ENCODE measurements at places on chromosomes 3 and 15.

DNA sequence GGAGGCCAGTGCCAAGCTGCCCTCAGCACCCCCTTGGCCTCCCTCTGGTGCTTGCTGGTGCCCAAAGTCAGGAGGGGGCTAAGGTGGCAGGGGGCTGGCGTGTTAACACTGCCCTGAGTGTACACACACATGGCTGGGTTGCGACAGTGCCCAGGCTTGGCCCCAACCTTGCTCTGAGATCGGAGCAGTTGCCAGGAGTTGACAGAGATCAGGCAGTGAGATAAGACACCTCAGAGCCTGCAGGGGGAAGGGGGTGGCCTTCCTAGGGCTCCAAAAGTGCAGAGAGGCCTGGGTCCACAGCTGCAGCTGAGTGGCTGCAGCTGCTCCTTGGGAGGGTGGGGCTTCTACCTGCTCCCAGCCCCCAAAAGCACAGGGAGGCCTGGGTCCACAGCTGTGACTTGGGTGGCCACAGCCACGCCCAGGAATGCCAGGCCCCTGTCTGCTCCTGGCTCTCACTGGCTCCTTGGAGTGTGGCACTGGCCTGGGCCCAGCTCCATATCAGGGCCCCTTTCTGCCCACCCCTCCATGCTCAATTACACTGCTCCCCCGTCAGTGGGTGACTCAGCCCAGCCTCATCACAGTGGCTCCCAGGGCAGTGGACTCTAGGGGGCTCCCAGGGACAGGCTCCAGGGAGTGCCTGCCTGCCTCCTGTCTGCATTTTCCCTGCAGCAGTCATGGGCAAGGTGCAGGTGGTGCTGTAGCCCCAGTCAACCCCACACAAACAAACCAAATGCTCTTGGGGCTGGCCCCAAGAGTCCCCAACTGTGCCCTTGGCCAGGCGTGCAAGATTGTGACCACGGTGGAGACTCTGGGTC, 56.4 kb upstream of the C15orf39 start:
- H3K27ac ChIP-seq, result no peak overlapping the region
- no peak overlapping the region for H3K4me3 ChIP-seq
- H3K36me3 ChIP-seq, result peaks cover 6% of the 10 kb centered on the region
- peaks cover 8% of the 10 kb centered on the region for H3K4me1 ChIP-seq

DNA sequence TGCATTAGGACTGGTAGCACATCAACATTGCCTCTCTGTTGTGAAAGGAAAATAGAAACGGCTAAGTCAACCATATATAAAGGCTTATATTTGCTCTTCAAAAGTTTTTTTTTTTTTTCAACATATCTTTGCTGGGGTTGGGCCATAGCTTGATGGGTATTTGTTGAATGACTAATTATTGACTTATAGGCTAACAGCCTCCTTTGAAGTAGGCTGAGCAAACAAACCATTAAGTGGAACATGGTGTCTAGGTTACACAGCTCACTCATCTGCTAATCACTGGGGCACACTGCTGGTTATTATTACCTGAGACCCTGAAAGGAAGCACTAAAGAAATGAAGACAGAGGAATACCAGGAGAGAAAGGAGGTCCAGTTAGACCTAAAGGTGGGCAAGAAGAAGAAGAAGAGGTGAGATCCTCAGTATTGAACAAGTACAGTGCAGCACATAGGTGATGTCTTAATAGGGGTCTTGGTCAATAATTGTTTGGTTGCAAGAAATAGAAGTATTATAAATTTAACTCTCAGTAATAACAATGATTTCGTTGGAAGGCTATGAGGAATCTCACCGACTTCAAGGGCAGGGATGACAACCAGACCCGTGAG, 139.4 kb downstream of the RPLP1 start:
- no peak overlapping the region for H3K27ac ChIP-seq
- DNase-seq, result no peak
- no peak overlapping the region for H3K4me3 ChIP-seq
- H3K27me3 ChIP-seq, result peaks cover 13% of the 10 kb centered on the region
- no peaks in the 10 kb centered on the region for H3K36me3 ChIP-seq

DNA sequence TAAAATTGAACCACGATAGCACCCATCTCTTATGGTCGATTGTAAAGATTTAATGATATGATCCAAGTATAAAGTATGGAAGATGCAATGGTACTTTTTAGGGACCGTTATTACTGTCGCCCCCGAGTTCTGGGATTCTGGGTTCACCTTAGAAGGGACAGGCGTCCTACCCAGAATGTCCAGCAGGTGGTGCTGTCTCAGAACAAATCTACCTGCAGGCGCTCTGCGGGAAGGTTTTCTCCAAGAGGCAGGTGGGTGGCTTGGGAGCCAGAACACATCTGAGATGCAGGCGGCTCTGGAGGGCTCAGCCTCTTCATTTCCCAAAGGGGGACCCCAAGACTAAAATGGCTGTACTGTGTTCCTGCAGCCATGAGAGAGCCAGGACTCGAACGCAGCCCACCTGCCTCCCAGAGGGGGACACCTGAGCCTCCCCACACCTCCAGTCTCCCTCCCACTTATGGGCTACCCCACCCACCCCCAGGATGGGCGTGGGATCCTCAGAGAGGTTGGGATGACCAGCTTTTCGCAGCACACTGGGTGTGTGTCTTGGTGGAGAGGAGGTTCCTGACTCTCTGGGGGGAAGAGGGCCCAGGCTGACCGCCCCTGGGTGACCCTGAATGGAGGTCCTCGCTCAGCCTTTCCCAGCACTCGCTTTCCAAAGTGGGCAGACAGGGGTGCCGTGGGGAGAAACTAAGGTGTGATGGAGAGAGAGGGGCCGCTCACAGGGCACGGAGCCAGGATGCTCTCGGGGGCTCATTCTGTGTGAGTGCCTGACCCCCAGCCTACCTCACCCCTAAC, 28.1 kb upstream of the CORO2B start:
- no peak overlapping the region for H3K4me3 ChIP-seq
- DNase-seq, result peak; percentile 50
- peaks cover 29% of the 10 kb centered on the region for H3K27me3 ChIP-seq
- H3K4me1 ChIP-seq, result peaks cover 11% of the 10 kb centered on the region

DNA sequence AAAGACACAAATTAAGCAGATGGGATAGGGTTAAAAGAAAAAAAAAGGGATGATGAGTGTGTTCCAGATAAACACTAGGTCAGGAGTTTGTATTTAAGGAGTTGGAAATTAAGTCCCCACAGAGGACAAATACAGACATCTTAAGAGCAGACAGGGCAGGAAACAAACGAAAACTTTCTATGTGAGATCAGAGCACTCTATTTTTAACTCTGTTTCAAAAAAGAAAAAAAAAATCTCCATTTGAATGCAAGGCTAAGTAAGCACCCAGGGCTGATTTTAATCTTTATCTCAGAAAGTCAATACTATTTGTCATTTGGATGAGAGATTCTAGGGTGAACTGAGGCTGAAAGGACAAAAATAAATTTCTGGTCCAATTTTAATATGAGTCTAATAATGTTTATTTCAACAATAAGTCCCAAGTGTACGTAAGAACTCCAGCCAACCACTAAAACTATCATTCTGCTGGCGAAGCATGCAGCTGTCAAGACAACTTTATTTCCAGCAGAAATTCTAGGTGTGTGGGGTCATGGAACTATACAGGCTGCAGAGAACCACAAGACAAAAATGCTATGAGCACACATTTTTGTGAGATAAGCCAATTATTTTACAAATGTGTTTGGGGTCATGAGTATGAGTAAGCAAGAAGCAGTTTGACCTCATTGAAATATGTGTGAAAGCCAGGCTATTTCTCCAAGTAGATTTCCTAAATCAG, 186.1 kb downstream of the FMN1 start:
- peaks cover 12% of the 10 kb centered on the region for H3K27me3 ChIP-seq
- no peak overlapping the region for H3K4me3 ChIP-seq
- no peaks in the 10 kb centered on the region for H3K4me1 ChIP-seq
- H3K27ac ChIP-seq, result no peak overlapping the region
- DNase-seq, result no peak
- H3K36me3 ChIP-seq, result no peaks in the 10 kb centered on the region

- no peak for DNase-seq
- peak overlapping the region; percentile 41 for H3K27ac ChIP-seq
- H3K4me3 ChIP-seq, result no peak overlapping the region
- no peaks in the 10 kb centered on the region for H3K27me3 ChIP-seq
- H3K36me3 ChIP-seq, result peaks cover 47% of the 10 kb centered on the region
These were observed 50.2 kb downstream of the CHP1 start for GRCh38 chr15:41281236-41281635.

- H3K4me1 ChIP-seq, result peaks cover 83% of the 10 kb centered on the region
- peaks cover 5% of the 10 kb centered on the region for H3K36me3 ChIP-seq
- peak overlapping the region; percentile 69 for H3K27ac ChIP-seq
- DNase-seq, result no peak
- no peak overlapping the region for H3K4me3 ChIP-seq
- no peaks in the 10 kb centered on the region for H3K27me3 ChIP-seq
These were observed 34.1 kb downstream of the ZNF710 start for GRCh38 chr15:90035095-90035839.

DNA sequence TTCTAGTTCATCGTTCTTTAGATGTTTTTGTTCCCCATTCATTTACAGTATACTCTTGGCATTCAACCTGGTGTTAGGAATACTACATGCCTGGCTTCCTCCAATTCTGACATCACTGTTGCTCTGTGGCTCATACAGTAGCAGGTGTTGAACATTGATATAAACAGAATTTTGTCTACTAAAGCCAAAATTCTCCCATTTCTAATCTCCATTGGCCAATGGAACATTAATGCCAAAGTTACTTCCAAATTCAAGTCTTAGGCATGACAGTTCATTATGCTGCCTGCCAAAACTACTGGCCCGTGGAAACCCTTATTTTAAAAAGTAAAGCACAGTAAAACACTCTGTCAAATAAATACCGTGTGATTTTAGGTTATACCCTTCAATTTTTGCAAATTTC, 368.0 kb downstream of the NAALADL2 start:
- no peaks in the 10 kb centered on the region for H3K36me3 ChIP-seq
- no peak for DNase-seq
- H3K27me3 ChIP-seq, result no peaks in the 10 kb centered on the region
- H3K4me3 ChIP-seq, result no peak overlapping the region
- H3K27ac ChIP-seq, result no peak overlapping the region

- no peak for DNase-seq
- H3K27me3 ChIP-seq, result no peaks in the 10 kb centered on the region
- H3K4me1 ChIP-seq, result peaks cover 6% of the 10 kb centered on the region
- H3K36me3 ChIP-seq, result no peaks in the 10 kb centered on the region
- no peak overlapping the region for H3K27ac ChIP-seq
These were observed 254.8 kb upstream of the EOMES start for GRCh38 chr3:27976933-27977332.

GRCh38 chr3:118943597-118943996, 91.0 kb downstream of the IGSF11 start:
- no peaks in the 10 kb centered on the region for H3K36me3 ChIP-seq
- peaks cover 3% of the 10 kb centered on the region for H3K27me3 ChIP-seq
- DNase-seq, result no peak
- no peak overlapping the region for H3K4me3 ChIP-seq
- no peak overlapping the region for H3K27ac ChIP-seq

DNA sequence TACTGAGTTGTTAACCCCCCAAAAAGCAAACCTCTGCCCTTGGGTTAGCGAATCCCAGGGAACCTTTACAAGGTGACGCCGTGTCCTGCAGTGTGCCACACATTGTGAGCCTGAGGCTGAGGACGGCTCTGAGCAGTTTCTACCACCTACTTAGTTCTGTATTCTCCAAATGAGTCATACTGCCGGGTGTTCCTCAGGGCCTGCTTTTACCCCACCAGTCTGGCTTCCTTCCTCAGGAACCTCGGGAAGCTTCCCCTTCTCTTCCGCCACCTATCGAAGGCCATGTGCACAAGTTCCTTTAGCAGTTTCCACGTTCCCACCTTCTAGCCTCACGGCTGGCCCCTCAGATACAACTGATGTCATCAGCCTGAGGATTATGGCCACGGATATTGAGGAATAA, 384.0 kb upstream of the TPM1 start:
- H3K27me3 ChIP-seq, result peaks cover 10% of the 10 kb centered on the region
- no peaks in the 10 kb centered on the region for H3K4me1 ChIP-seq
- DNase-seq, result no peak
- H3K4me3 ChIP-seq, result no peak overlapping the region
- H3K27ac ChIP-seq, result no peak overlapping the region

DNA sequence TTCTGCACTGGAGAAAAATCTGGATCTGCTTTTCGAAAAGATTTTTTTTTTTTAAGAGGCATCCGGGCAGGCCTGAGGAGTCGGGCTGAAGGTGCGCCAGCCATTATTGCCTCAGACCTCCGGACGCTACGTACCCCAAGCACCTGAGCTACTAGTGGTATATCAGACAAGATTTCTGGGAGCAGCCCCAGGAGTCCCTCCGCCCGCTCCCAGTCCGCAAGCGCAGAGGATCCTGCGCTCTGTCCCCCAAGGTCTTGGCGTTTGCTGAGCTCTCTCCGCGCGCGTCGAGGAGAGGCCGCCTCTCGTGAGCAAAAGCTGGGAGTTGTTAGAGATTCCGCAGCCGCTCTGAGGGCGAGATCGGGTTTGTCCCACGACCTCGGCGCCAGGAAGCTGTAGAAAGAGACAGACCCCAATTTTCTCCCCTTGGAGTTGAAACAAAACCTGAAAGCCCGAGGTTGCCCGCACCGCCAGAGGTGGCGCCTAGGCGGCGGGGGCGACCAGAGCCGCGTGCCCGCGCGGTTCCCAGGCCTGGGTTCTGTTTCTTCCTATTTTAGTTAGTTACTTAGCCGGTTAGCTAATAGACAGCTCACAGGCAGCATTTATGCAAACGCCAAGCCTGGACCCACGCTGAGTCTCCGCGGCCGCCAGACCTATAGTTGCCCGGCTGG, 72.5 kb upstream of the POLG start:
- no peak for DNase-seq
- H3K27ac ChIP-seq, result no peak overlapping the region
- H3K4me1 ChIP-seq, result peaks cover 44% of the 10 kb centered on the region
- H3K27me3 ChIP-seq, result peaks cover 84% of the 10 kb centered on the region
- H3K36me3 ChIP-seq, result peaks cover 2% of the 10 kb centered on the region
- H3K4me3 ChIP-seq, result no peak overlapping the region

- peaks cover 6% of the 10 kb centered on the region for H3K4me1 ChIP-seq
- DNase-seq, result no peak
- no peak overlapping the region for H3K4me3 ChIP-seq
- peaks cover 7% of the 10 kb centered on the region for H3K36me3 ChIP-seq
- H3K27me3 ChIP-seq, result peaks cover 8% of the 10 kb centered on the region
These were observed 13.9 kb upstream of the OR5K2 start for GRCh38 chr3:98483626-98484025.

DNA sequence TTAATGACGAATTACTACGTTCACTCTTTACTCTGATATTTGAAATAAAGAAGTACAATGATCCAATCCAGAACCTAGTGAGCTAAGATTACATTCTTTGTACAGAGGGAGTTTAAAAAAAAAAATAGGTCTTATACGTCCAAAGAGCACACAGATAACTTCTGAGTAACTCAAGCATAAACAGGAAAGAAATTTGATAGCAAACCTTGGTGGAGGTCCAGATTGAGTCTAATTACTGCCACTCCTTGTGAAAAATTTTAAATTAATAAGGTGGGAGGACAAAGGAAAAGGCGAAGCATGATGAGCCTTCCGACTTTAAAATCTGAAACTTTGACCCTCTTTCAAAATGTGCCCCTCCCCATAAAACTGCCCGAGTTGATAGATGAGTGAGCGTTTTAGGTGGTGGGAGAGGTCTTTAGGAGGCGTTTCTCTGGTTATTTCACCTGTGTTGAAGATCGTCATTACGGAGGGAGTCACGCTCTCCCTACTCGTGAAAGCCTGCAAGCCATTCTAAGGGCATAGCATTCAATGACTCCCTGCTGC, 127.0 kb upstream of the ROBO2 start:
- no peaks in the 10 kb centered on the region for H3K27me3 ChIP-seq
- DNase-seq, result no peak
- H3K4me3 ChIP-seq, result no peak overlapping the region
- no peaks in the 10 kb centered on the region for H3K4me1 ChIP-seq
